Psoas muscle (tissue), 8 donors: ENCODE measurements at places on chromosomes 16 and 17.

DNA sequence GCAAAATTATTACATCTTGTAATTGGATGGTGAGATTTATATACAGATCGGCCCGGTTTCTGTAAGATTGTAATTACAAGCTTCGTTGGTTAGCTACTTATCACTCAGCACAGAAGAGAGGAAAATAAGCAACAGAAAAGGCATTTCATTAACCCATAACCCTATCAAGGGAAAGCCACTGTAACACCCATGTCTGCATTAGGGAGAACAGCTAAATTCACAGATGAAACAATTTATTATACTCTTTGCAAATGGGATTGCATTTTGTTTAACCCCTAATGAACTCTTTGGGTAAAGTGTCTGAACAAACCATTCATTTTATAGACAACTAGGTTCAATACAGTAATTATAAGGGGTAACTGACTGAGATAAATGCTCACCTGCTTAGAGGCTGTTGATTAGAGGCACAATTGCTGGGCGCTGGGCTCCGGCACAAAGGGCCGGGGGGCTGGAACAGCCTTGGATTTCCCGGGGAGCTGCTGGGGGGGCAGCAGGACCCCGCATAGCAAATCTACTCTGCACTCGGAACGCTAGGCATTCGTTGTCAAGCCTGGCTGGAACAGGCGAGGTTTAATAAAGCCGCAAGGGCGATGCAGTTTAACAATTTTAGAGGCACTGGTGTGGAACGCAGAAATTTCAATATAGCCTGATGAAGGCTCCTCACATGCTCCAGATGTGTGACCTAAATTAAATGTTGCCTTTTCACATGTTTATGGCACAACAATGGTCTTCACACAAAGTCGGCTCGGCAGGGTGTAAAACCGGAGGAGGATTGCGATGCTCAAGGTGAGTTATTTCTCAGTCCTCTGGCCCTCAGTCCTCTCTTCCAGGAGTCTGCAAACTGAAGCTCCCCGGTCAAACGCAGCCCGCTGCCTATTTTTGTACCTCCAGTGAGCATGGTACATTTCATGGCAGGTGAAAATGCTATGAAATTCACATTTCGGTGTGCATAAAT is 134.0 kb upstream of the IRX6 start:
- no peak for DNase-seq
- H3K4me3 ChIP-seq = no peak overlapping the region
- no peaks in the 10 kb centered on the region for H3K4me1 ChIP-seq
- no peaks in the 10 kb centered on the region for H3K27me3 ChIP-seq

DNA sequence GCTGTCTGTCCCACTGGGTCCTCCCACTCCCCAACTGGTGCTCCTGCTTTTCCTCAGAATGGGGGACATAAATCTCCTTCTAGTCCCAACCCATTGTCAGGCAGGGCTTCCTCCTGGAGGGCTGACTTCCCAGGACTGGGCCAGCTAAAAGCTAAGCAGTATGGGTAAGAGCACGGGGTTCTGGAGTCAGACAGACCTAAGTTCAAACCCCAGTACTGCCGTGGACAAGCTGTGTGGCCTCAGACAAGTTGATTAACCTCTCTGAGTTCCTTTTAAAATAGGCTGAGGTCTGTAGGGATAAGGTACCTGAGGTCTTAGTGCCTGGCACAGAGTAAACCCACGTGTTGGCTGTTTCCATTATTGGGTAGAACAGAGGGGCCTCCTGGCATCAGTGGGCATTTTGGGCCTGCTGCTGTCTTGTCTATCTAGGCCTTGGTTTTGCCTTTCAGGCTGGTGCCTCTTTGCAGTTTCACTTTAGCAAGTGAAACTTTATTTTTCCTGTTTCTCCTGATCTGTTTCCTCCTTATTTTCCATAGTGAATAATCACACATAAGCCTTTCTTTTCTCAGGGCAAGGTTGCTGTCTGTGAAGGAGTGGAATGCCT is 114.6 kb downstream of the PRKCB start:
- no peak overlapping the region for H3K4me3 ChIP-seq
- H3K27me3 ChIP-seq = no peaks in the 10 kb centered on the region
- H3K4me1 ChIP-seq = no peaks in the 10 kb centered on the region
- no peak overlapping the region for H3K27ac ChIP-seq
- no peak for DNase-seq

- H3K4me3 ChIP-seq = no peak overlapping the region
- H3K4me1 ChIP-seq = peaks cover 30% of the 10 kb centered on the region
- peak overlapping the region; percentile 74 for H3K27ac ChIP-seq
Observed at GRCh38 chr16:15523939-15524338, 89.6 kb downstream of the BMERB1 start.

- H3K27ac ChIP-seq = peak overlapping the region; percentile 97
- peak overlapping the region; percentile 65 for H3K4me3 ChIP-seq
- H3K27me3 ChIP-seq = no peaks in the 10 kb centered on the region
- DNase-seq = peak; percentile 60
Observed at GRCh38 chr16:30372725-30373124, 1.9 kb upstream of the MYL11 start.

- no peak overlapping the region for H3K4me3 ChIP-seq
- no peaks in the 10 kb centered on the region for H3K36me3 ChIP-seq
Observed at GRCh38 chr17:71869841-71870545, 250.8 kb upstream of the SOX9 start.

DNA sequence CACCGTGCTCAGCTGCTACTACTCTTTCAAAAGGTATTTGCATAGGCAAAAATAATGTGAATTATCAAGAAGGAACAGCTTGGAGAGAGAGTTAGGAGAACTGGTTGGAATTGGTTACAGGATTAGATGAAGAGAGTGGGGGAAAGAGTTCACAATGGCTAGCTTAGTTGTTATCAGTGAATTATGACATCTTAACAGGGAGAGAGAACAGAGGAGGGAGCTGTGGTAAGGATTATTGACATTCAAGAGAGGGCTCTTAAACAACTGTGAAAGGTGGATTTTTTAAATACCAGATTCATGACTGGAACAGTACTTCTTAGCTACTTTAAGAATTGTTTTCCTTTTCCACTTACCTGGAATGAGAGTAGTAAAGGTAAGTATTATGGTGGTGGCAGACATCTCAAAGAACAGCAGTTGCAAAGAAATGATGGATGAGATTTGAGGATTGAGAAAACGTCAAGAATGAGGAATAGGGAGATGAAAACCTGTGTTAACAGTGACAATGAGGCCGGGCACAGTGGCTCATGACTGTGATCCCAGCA is 43.9 kb upstream of the SLC5A11 start:
- no peaks in the 10 kb centered on the region for H3K4me1 ChIP-seq
- no peaks in the 10 kb centered on the region for H3K27me3 ChIP-seq
- no peak for DNase-seq
- H3K27ac ChIP-seq = no peak overlapping the region
- no peak overlapping the region for H3K4me3 ChIP-seq

GRCh38 chr16:66878067-66878466 is 2.2 kb upstream of the PDP2 start:
- no peaks in the 10 kb centered on the region for H3K36me3 ChIP-seq
- H3K27ac ChIP-seq = no peak overlapping the region
- no peak for DNase-seq
- H3K27me3 ChIP-seq = no peaks in the 10 kb centered on the region
- no peak overlapping the region for H3K4me3 ChIP-seq

DNA sequence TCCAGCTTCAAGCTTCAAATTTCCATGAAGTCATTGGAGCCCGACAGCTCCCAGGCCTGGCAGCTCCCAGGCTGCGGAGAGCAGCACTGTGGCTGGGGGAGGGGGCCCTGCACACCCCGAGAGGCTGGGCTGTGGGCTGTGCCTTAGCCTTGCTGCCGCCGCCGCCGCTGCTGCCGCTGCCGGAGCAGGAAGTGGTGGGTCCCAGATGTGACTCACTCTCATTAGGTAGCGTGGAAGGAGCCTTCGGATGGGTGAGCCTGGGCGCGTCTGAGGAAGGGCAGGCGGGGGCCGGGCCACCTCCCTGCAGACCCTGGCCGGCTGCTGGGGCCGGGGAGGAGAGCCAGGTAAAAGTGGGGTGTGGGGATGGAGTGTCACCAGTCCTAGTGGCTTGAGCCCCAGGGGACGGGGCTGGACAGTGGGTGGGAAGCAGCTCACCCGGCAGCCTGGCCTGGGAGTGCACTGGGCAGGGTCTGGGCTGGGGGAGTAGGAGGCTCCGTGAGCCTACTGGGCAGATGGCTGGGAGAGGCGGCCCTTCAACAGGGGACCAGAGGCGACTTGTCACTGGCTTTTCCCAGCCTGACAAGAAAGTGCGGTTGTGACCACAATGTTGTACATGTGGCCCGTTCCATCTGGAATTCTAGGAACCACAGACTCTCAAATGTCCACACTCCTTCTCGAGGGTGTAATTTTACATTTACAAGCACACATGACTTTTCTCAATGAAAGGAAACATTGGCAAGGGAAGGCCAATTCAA is at the start of gene ADCY7:
TSS of gene ADCY7 (plus strand) at position 215 of the 755 bp plus-strand sequence. CDS start 21,629 bp downstream, outside the sequence.
- H3K4me1 ChIP-seq = no peaks in the 10 kb centered on the region
- H3K36me3 ChIP-seq = no peaks in the 10 kb centered on the region
- H3K27me3 ChIP-seq = no peaks in the 10 kb centered on the region
- H3K27ac ChIP-seq = peak within 1 kb of the TSS; percentile 23
- peak within 1 kb of the TSS; percentile 46 for H3K4me3 ChIP-seq

DNA sequence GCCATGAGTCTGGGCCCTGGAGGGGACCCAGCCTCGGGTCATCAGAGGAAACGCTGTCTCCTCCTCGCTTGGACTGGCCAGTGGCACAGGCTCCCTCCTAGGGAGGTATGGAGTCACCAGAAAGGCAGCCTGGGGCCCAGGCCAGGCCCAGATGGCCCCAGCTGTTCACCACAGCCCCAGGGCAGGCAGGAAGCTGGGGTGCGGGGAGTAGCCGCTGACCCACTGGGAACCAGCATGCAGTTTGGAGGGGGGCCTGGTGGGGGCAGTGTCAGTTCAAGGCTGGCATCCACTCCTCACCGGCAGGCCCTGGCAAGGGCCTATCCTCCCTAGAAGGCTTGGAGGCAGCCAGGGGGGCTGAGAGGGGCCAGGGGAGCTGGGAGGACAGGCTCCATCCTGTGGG is 48.8 kb downstream of the SDK2 start:
- no peak overlapping the region for H3K4me3 ChIP-seq
- no peaks in the 10 kb centered on the region for H3K36me3 ChIP-seq
- no peaks in the 10 kb centered on the region for H3K4me1 ChIP-seq
- peaks cover 2% of the 10 kb centered on the region for H3K27me3 ChIP-seq
- DNase-seq = peak; percentile 25

DNA sequence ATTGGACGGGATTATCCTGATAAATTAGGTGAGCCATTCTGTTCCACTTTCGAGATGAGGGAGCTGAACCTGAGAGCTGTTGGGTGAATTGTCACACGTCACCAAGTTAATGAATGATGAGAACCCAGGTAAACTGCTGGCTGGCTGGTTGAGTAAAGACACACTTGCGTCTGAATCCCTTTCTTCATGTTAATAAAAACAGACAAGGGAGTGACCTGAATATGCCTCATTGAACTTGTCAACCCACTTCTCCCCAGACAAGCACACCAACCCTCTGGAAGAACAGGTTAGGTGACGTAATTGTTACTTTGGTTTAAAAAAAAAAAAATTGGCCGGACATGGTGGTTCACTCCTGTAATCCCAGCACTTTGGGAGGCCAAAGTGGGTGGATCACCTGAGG is 400.9 kb upstream of the CDH5 start:
- no peak for DNase-seq
- no peaks in the 10 kb centered on the region for H3K4me1 ChIP-seq
- H3K27ac ChIP-seq = no peak overlapping the region

- H3K4me3 ChIP-seq = no peak overlapping the region
- H3K27me3 ChIP-seq = no peaks in the 10 kb centered on the region
- H3K36me3 ChIP-seq = no peaks in the 10 kb centered on the region
- H3K27ac ChIP-seq = peak overlapping the region; percentile 69
- peaks cover 15% of the 10 kb centered on the region for H3K4me1 ChIP-seq
Observed at GRCh38 chr17:48074322-48075081, 26.3 kb downstream of the NFE2L1 start.

- no peak overlapping the region for H3K27ac ChIP-seq
- H3K4me3 ChIP-seq = no peak overlapping the region
- no peaks in the 10 kb centered on the region for H3K4me1 ChIP-seq
- H3K27me3 ChIP-seq = no peaks in the 10 kb centered on the region
- no peak for DNase-seq
- no peaks in the 10 kb centered on the region for H3K36me3 ChIP-seq
Observed at GRCh38 chr16:58931436-58931835, 197.3 kb upstream of the GOT2 start.

DNA sequence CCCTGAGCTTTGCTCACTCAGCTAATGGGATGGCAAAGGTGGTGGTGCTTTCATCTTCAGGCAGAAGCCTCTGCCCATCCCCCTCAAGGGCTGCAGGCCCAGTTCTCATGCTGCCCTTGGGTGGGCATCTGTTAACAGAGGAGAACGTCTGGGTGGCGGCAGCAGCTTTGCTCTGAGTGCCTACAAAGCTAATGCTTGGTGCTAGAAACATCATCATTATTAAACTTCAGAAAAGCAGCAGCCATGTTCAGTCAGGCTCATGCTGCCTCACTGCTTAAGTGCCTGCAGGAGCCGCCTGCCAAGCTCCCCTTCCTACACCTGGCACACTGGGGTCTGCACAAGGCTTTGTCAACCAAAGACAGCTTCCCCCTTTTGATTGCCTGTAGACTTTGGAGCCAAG is 5.7 kb upstream of the MAPK8IP3 start:
- DNase-seq = no peak
- H3K27me3 ChIP-seq = no peaks in the 10 kb centered on the region
- H3K4me3 ChIP-seq = no peak overlapping the region
- no peaks in the 10 kb centered on the region for H3K4me1 ChIP-seq

- H3K27me3 ChIP-seq = no peaks in the 10 kb centered on the region
- no peak overlapping the region for H3K4me3 ChIP-seq
- no peak overlapping the region for H3K27ac ChIP-seq
Observed at GRCh38 chr16:72673118-72673517, 374.8 kb downstream of the ZFHX3 start.

GRCh38 chr17:46741122-46741730 is 77.3 kb downstream of the WNT3 start:
- DNase-seq = no peak
- no peaks in the 10 kb centered on the region for H3K27me3 ChIP-seq
- no peak overlapping the region for H3K4me3 ChIP-seq

DNA sequence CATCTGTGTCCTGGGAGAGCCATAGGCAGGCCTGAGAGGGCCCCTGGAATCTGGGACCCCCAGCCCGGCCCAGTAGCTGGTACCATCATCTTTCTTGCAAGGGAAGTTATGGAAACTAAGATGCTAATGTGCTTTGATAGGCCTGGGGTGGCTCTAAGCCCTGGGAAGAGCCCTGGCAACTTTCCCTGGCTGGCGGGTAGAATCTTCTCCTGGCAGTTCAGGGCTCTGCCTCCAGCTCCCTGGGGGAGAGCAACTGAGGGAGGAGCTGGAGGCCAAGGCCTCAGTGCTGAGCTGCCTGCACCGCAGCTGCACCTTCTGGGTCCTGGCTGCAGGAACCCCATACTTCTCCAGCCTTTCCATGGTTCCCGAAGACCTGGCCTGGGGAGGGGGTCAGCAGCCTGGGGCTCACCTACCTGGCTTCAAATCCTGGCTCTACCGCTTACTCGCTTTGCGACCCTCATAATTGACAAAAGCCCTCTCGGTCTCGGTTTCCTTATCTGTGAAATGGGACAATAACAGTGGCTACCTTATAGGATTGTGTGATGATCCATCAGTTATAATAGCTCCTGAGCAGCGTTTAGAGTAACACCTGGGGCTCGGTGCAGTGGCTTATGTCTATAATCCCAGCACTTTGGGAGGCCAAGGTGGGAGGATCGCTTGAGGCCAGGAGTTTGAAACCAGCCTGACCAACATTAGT is 333.7 kb downstream of the SEC14L1 start:
- H3K27ac ChIP-seq = peak overlapping the region; percentile 33
- no peak for DNase-seq
- H3K27me3 ChIP-seq = no peaks in the 10 kb centered on the region
- H3K36me3 ChIP-seq = no peaks in the 10 kb centered on the region
